ENCODE measurements at places on chromosomes 7 and 10.

GRCh38 chr10:105770524-105771212 lies 1129.6 kb downstream of the SORCS3 start:
- no peak for DNase-seq
- H3K4me3 ChIP-seq, result no peak overlapping the region
- H3K36me3 ChIP-seq, result no peaks in the 10 kb centered on the region
- no peaks in the 10 kb centered on the region for H3K4me1 ChIP-seq

- no peak for DNase-seq
- no peaks in the 10 kb centered on the region for H3K4me1 ChIP-seq
- no peak overlapping the region for H3K4me3 ChIP-seq
- H3K27ac ChIP-seq, result no peak overlapping the region
Observed at GRCh38 chr7:1073142-1073977, 14.6 kb upstream of the GPER1 start.

- H3K27ac ChIP-seq, result no peak overlapping the region
- no peaks in the 10 kb centered on the region for H3K27me3 ChIP-seq
- no peaks in the 10 kb centered on the region for H3K4me1 ChIP-seq
- DNase-seq, result no peak
Observed at GRCh38 chr7:46494028-46494427, 573.0 kb upstream of the IGFBP3 start.

DNA sequence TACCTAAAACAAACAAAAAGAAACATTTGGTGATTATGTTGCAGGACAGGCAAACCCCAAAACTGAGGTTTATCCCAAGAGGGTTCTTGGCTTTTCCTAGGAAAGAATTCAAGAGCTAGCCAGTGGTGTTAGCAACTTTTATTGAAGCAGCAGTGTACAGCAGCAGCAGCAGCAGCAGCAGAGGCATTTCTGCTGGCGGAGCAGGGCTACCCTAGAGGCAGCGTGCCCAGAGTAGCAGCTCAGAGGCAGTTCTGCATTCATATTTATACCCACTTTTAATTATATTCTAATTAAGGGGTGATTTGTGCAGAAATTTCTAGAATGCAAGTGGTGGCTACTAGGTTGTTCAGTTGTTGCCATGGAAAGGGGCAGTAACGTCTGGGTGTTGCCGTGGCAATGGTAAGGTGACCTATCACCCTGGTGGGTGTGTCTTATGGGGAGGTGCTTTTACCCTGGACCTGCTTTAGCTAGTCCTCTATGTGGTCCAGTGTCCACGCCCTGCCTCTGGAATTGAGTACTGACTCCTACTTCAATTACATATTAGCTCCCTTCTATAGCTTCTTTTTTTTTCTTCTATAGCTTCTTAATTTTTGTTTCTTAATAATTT lies 53.9 kb downstream of the VCL start:
- DNase-seq, result no peak
- no peaks in the 10 kb centered on the region for H3K36me3 ChIP-seq
- no peaks in the 10 kb centered on the region for H3K27me3 ChIP-seq
- no peak overlapping the region for H3K4me3 ChIP-seq
- H3K27ac ChIP-seq, result no peak overlapping the region

DNA sequence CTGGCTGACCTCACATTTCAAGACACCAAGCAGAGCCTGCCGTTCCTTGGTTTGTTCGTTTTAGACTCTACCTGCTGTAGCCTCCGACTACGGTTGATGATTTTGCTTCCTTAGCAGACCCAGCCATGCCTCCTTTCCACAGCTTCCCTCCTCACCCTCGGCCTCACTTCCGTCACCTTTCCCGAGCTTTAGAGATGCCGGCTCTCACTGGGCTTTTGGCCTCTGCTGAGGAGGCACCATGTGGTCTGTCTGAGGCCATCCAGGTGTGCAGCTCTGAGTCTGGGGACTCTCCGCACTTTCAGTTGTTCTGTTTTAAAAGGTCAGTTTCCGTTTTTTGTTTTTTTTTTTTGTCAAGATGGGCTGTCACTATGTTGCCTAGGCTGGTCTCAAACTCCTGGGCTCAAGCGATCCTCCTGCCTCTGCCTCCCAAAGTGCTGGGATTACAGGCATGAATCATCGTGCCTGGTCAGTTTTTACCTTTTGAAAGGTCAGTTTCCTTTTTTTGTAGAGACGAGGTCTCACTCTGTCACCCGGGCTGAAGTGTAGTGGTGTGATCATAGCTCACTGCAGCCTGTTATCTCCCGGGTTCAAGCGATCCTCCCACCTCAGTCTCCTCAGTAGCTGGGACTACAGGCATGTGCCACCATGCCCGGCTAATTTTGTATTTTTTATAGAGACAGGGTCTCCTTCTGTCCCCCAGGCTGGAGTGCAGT lies 11.7 kb downstream of the ORAI2 start:
- H3K36me3 ChIP-seq, result peaks cover 13% of the 10 kb centered on the region
- no peaks in the 10 kb centered on the region for H3K4me1 ChIP-seq
- no peak for DNase-seq
- H3K27me3 ChIP-seq, result no peaks in the 10 kb centered on the region
- H3K27ac ChIP-seq, result no peak overlapping the region
- no peak overlapping the region for H3K4me3 ChIP-seq

- peaks cover 2% of the 10 kb centered on the region for H3K27me3 ChIP-seq
- no peaks in the 10 kb centered on the region for H3K36me3 ChIP-seq
- no peak overlapping the region for H3K27ac ChIP-seq
- no peak overlapping the region for H3K4me3 ChIP-seq
Observed at GRCh38 chr7:45324683-45325237, 167.2 kb downstream of the RAMP3 start.
